ENCODE measurements at places on chromosomes 7 and 10.

GRCh38 chr10:6713716-6714115, 133.6 kb upstream of the PRKCQ start:
- no peak for DNase-seq

DNA sequence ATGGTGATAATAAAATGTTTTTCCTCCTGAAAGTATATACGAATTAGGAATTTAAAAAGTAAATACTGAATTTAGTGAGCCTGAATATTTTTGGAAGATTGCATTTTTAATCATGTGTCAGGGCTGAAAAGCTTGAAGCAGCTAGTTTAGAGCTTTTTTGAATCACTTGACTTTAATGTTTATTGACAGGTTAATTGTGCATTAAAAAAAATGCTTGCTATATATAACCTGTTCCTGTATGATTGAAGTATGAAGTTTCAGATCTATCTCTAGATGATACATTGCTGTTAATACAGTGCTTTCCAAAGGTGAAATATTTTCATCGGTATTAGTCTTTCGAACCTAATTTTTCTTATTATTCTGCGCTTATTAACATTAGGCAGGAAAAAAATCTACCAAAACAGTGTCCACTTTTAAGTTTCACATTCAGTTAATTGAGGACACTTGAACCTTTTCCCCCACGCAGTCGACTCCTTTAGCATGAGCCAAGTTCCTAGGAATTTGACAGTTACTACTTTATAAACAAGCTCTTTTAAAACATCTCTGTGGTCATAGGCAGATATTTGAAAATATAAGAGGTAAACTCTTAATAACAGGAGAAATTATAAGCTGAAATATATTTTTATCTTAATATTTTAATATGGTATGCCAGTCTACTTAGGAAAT, 187.1 kb downstream of the MLLT10 start:
- no peak for DNase-seq

DNA sequence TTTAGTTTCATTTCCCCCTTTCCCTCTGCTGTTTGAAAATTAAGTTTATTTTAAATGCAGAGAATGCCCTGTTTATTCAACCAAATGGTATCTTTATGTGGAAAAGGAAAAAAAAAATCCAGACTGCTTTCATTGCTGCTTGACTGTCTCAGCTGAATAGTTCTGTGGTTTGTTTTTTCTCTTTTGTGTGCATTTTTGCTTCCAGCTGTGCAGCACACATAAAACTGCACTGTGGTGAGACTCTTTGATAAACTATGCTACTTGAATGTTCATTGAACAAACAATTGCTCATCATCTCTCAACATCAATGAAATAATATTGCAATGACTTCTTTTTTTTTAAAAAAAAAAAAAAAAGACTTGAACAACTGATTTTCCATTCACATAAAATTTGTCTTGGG, 78.6 kb upstream of the GLI3 start:
- DNase-seq: no peak

- no peak for DNase-seq
Observed at GRCh38 chr7:128910569-128910945, at the start of gene KCP. TSS of gene KCP (minus strand) at chr7:128910709. CDS start at chr7:128910676, 33 bp downstream.

GRCh38 chr10:117078168-117078837, 59.8 kb downstream of the VAX1 start:
- no peak for DNase-seq

DNA sequence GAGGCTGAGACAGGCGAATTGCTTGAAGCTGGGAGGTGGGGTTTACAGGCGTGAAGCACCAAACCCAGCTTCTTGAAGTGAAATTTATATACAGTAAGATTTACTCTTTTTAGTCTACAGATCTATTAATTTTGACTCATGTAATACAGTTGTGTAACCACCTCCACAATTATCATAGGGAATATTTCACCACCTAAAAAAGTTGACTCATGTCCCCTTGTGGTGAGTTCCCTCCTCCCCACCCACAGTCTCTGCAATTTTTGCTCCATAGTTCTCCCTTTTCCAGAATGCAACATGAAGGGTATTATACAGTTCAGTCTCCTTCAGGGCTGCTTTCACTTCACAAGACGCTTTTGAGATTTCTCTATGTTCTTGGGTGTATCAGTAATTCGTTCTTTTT, 156.8 kb downstream of the FAM107B start:
- no peak for DNase-seq

DNA sequence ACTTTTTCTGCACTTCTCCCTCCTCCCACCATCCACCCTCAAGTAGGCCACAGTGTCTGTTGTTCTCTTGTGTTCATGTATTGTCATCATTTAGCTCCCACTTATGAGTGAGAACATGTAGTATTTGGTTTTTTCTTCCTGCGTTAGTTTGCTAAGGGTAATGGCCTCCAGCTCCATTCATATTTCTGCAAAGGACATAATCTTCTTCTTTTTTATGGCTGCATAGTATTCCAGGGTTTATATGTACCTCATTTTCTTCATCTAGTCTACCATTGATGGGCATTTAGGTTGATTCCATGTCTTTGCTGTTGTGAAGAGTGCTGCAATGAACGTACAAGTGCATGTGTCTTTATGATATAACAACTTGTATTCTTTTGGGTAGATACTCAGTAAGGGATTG, 230.4 kb downstream of the ARL4A start:
- DNase-seq: no peak

GRCh38 chr10:116418389-116418788, 9.3 kb upstream of the PNLIPRP3 start:
- DNase-seq: no peak

GRCh38 chr7:74505471-74506324, 52.0 kb downstream of the GTF2IRD1 start:
- DNase-seq: no peak

- DNase-seq: no peak
Observed at GRCh38 chr7:140056431-140057142, 6.2 kb downstream of the PARP12 start.

DNA sequence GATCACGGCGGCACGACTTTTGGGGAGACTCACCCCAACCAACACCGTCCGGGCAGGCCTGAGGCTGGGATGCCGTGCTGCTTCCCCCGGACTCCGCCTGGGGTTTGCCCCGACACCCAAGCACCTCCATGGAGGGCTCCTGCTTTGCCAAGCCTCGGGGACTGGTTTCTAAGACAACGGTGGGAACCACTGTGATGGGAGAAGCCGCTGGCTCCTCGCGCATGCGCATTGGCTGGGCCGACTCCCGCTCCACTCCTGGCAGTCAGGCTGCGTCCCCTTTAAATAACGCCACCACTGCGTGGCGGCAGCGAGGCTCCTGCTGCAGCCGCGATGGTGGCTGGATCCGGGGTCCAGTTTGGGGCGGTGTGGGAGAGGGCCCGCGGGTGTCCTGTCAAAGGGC, 201.0 kb downstream of the ZNF716 start:
- no peak for DNase-seq

- no peak for DNase-seq
Observed at GRCh38 chr7:108012499-108013430, 9.8 kb upstream of the LAMB1 start.

DNA sequence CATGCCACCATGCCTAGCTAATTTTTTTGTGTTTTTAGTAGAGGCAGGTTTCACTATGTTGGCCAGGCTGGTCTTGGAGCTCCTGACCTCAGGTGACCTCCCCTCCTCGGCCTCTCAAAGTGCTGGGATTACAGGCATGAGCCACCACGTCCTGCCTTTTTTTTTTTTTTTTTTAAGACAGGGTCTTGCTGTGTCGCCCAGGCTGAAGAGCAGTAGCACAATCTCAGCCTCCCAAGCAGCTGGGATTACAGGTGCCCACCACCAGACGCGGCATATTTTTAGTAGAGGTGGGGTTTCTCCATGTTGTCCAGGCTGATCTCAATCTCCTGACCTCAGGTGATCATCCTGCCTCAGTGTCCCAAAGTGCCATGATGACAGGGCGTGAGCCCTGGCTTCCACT, 14.4 kb upstream of the SRPK2 start:
- no peak for DNase-seq

GRCh38 chr10:97575127-97575668, 2.6 kb downstream of the ANKRD2 start:
- DNase-seq: no peak

DNA sequence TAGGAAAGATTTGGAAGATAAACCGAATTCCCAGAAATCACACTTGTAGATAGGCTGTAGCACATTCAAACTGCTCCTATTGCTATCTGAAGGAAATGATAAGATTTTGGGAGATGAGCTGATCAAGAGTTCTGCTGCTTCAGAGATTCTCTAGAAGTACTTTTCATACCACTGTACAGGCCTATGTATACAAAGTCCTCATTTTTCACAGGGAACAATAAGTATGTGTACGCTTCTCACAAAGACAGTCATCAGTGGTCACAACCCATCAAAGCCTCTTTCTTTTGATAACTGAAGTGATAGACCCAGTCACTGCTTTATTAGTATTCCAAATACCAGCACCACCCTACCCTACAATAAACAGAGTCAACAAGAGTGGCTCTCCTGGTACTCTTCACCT, 15.6 kb upstream of the SEPTIN7 start:
- no peak for DNase-seq

DNA sequence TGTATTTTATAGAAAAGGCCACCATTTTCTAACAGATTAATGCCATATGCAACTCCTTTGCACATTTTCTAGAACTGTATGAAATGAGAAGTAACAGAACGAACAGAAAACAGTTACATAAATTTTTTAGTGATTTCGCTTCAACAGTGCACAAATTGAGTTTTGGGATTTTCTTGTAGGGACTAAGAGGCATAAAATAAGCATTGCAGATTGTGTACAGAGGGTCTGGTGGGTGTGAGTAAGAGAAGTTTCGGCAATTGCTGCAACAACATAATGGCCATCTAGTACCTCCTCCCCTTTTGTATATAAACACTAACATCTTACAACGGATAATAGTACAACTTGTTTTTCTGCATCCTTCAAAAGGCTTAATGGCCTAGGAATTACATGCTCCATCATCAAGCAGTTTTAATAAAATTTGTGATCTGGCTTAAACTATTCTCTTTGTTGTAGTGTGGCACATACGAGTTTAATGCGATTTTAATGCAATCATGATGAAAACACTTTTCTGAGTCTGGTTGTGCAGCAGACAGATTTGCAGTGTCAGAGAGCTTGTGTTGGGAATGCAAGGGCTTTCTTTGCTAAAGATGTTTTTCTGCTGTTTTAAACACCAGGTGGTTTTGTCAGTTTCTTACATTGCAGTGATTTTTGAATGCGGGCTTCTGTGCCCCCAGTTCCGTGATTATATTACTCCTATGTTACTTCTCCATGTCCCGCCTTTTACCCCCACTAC, 2.9 kb downstream of the GLCCI1 start:
- no peak for DNase-seq

- DNase-seq: no peak
Observed at GRCh38 chr7:4247106-4247876, 434.8 kb upstream of the FOXK1 start.

- no peak for DNase-seq
Observed at GRCh38 chr10:120962756-120963593, 111.8 kb downstream of the WDR11 start.

GRCh38 chr7:18213652-18214051, 186.0 kb upstream of the PRPS1L1 start:
- no peak for DNase-seq
